ENCODE measurements at places on chromosomes 2 and 18. TPM values are rescaled to one million over a fixed set of nuclear protein-coding genes. Genes with fewer than 3 reads are reported as not detected.

GRCh38 chr18:71115261-71115660, 826.4 kb downstream of the SOCS6 start:
- DNase-seq, result no peak

DNA sequence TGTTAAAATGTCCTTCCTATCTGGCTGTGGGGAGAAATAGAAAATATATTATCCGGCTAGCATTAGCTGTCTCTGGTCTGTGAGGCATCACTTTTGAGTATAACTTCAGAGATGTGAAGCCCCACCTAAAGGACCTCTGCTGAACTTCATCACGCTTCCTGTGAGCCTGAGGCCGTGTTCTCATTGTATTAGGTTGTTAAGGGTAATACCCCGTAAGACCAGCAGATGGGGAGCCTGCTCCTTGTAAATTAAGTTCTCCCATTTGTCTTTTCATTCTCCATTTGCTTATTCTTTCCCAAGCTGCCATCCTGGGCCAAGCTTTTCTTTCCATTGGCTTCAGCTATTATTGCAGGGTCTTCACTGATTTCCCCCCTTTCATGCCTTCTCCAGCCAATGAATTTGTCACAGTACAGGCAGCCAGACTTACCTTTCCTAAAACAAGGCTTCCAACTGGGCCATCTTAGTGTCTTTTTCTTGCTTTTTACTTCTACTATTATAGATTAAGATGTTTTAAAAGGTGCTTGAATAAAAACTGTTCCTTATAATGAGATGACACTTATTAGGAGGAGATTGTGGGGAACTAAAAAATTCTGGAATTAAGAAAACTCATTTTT, 12.4 kb downstream of the NIF3L1 start:
- DNase-seq, result peak; percentile 74

GRCh38 chr2:136244536-136244885, 126.6 kb upstream of the CXCR4 start:
- DNase-seq, result no peak

DNA sequence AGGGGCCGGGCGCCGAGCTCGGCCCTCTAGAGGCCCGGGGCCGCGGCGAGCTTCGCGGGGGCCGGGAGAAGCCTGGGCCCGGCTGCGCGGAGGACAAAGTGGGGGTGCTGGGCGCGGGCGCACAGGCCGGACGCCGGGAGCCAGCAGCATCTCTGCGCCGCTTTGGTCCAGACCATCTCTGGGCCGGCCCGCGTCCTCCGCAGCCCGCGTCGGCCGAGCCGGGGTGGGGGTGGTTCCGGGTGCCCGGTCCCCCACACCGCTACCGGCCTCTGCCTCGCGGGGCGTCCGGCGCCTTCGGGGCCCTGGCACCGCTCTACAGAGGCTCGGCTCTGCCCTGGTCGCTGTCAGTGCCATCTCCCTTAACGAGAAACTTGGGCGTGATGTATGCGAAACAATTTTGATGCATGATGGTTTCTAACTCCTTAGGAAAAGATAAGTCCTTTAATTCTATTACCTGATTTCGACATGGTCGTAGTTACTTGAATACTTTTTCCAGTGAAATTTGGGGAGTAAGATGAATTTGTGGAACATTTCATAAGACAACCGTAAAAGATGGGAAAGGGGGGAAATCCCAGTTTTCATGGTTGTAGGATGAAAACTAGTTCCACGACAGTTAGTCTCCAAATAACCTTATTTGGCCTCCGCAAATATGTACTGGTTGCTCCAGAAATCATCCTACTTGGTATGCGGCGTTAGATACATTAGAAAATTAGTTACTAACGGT, 562 bp downstream of the TWSG1 start:
- peak; percentile 75 for DNase-seq

DNA sequence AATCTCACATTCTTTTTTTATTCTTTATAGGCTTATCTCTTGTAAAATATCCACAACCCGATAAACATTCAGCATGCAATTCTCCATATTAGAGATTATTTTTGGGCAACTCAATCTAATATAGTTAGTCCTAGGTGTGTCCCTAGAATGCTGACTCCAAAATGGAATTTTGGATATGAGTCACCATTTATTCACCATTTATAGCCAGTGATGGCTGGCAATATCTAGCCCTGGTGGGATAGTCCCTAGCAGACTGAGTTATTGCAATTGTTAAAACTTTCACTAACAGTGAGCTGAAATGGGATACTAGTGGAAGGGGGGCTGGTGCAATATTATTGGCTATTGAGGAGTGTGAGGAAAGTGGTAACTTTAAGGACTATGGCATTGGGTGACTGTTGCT, 401.6 kb downstream of the SLC4A3 start:
- no peak for DNase-seq

TRIM43 gene
- total RNA-seq, result not detected

PFN4 gene
- not detected for total RNA-seq

DNA sequence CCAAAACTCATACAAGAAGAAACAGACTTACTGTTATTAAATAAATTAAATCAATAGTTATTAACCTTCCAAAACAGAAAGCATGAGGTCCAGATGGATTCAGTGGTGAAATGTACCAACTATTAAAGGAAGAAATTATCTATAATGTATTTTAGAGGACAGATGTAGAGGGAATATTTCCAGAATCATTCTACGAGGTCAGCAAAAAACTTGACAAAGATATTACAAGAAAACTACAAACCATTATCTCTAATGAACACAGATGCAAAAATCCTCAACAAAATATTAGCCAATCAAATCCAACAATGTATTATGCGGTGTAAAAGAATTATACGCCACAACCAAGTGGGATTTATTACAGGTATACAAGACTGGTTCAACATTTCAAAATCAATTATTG, 63.7 kb downstream of the ROCK2 start:
- no peak for DNase-seq

DNA sequence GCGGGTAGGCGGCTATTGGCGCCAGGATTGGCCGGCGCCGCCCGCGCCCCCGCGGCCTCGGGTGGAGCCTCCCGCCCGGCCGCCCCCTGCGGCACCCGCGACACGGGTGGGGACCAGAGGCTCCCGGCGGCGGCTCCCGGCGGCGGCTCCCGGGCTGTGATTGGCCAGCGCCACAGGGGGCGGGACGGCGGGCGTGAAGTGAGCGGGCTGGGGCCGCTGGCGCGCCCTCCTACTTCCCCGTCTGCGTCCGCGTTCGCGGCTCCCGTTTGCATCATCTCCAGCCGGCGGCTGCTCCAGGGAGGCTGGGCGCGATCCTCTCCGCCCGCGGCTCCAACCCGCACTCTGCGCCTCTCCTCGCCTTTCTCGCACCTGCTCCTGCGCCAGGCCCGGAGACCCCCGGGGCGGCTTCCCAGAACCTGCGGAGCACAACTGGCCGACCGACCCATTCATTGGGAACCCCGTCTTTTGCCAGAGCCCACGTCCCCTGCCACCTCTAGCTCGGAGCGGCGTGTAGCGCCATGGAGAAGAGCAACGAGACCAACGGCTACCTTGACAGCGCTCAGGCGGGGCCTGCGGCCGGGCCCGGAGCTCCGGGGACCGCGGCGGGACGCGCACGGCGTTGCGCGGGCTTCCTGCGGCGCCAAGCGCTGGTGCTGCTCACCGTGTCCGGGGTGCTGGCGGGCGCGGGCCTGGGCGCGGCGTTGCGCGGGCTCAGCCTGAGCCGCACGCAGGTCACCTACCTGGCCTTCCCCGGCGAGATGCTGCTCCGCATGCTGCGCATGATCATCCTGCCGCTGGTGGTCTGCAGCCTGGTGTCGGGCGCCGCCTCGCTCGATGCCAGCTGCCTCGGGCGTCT, at the start of gene SLC1A4:
SLC1A4 (plus strand) TSS at position 274 of the 856 bp plus-strand sequence; CDS start at position 519, 245 bp downstream.
- peak; percentile 96 for DNase-seq

MATN3 gene
- 0.71 TPM for total RNA-seq

CNRIP1 gene
- 38.2 TPM for total RNA-seq

DNA sequence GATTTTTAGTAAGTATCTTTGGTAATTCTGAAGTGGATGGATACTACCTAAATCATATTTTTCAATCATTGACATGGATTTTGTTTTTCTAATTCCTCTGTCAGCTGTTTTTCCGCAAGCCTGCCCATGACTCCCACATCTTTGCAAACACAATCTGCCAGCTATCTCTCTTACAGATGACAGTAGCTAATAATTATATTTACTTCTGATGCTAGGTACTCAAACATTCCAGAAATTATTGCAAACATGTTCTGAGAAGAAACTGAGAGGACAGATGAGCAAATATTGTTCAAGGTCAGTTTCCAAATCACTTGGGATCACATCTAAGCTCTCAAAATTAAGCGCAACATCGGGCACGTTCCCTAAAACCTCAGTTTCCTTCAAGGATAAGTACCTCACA, 270.0 kb upstream of the CDH19 start:
- DNase-seq, result no peak

MARCHF4 gene
- total RNA-seq, result 0.14 TPM

- DNase-seq, result no peak
Measured at GRCh38 chr2:105644174-105644980, 100.3 kb upstream of the NCK2 start.

EVX2 gene
- 1.2 TPM for total RNA-seq

GRCh38 chr2:127410871-127411652, 7.2 kb upstream of the PROC start:
- no peak for DNase-seq

GRCh38 chr18:55237660-55238059, 278.4 kb upstream of the CCDC68 start:
- no peak for DNase-seq

TMEM18 gene
- total RNA-seq, result 18.5 TPM

- no peak for DNase-seq
Measured at GRCh38 chr2:68282811-68283418, 30.6 kb upstream of the PPP3R1 start.

- DNase-seq, result no peak
Measured at GRCh38 chr2:191151331-191151730, 537 bp upstream of the STAT4 start.

DNA sequence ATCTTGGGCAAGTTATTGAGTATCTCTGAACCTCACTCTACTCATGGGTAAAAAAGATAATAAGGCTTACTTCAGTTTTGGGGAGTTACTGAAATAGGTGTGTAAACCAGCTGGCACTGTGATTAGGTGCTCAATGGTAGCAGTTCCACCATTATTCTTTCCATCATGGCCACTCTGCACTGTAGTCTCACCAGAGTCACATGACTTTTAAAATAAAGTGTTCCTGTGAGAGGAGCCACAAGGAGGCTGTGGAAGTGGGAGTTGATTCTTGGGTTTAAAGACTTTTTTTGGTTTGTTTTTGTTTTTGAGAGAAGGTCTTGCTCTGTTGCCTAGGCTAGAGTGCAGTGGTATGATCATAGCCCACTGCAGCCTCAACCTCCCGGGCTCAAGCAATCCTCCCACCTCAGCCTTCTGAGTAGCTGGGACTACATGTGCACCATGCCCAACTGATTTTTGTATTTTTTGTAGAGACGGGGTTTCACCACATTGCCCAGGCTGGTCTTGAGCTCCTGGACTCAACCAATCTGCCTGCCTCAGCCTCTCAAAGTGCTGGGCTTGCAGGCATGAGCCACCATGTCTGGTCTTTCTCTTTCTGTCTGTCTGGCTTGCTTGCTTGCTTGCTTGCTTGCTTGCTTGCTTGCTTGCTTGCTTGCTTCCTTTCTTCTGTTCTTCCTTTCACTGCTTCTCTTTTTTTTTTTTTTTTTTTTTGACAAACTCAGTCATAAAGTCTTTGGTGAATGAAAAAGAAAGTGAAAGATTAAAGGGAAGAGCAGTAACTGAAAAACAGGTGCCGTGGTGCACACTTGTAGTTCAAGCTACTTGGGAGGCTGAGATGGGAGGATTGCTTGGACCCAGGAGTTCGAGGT, 21.2 kb upstream of the ACVR1 start:
- DNase-seq, result no peak

GRCh38 chr2:104412384-104412783, 441.5 kb upstream of the POU3F3 start:
- no peak for DNase-seq

KYNU gene
- total RNA-seq, result 2.3 TPM

- DNase-seq, result peak; percentile 92
Measured at GRCh38 chr18:55405893-55406406, 182.0 kb downstream of the TCF4 start.

GRCh38 chr2:177264209-177264692, 276 bp downstream of the NFE2L2 start:
- peak; percentile 79 for DNase-seq

DNA sequence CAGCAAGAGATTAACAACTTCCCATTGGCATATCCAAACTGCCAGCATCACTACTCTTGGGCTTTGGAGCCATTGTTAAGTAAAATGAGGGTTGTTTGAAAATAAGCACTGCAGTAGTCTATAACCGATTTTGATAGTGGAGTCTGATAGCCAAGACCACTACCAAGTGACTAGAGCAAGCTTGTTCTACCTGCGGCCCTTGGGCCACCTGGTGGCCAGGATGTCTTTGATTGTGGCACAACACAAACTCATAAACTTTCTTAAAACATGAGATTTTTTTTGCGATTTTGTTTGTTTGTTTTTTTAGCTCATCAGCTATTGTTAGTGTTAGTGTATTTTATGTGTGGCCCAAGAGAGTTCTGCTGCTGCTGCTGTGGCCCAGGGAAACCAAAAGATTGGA, 11.0 kb downstream of the UBE2E3 start:
- DNase-seq, result no peak

DNA sequence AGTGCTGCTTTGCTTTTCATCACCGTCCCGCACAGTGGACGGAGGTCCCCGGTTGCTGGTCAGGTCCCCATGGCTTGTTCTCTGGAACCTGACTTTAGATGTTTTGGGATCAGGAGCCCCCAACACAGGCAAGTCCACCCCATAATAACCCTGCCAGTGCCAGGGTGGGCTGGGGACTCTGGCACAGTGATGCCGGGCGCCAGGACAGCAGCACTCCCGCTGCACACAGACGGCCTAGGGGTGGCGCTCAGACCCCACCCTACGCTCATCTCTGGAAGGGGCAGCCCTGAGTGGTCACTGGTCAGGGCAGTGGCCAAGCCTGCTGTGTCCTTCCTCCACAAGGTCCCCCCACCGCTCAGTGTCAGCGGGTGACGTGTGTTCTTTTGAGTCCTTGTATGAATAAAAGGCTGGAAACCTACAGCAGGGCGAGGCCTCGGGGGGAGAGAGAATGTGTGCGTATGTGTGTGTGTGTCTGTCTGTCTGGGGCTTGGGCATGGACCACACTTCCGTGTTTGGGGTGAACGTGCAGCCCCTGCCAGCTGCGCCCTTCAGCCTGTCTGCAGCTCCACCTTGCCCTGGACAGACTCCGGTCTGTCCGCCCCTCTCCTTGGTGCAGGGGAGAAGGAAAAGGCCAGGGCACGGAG, 32.3 kb downstream of the GPC1 start:
- DNase-seq, result peak; percentile 58

DNA sequence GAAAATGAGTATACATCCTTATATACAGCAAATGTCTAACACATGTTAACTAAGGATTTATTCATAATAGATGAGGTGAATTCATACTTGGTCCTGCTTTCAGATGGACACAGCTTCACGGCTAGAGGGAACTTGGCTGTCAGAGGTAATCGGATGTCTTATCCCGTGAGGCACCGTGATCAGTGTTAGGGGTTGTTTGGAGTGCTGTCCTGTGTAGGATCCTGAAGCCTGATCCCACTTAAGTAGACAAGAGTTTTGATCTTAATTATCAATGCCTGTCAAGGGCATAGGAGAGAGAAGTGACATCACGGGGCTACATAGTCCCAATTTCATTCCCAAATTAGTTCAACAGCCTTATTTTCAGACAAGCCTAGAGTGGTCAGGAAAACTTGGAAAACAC, 204.6 kb downstream of the RNF144A start:
- no peak for DNase-seq

PROM2 gene
- 1.5 TPM for total RNA-seq

- no peak for DNase-seq
Measured at GRCh38 chr2:188983427-188984064, 9.4 kb downstream of the COL3A1 start.

GRCh38 chr2:217655651-217656050, 347.1 kb downstream of the TNS1 start:
- no peak for DNase-seq

All from sigmoid colon (tissue), 7 donors.